NCI-H1930 (cell line): ENCODE measurements at places on chromosomes 2 and 18.

GRCh38 chr2:117126656-117127055 lies 687.8 kb upstream of the DDX18 start:
- no peak for DNase-seq

- DNase-seq, result no peak
Measured at GRCh38 chr2:12688091-12688490, 28.6 kb upstream of the TRIB2 start.

DNA sequence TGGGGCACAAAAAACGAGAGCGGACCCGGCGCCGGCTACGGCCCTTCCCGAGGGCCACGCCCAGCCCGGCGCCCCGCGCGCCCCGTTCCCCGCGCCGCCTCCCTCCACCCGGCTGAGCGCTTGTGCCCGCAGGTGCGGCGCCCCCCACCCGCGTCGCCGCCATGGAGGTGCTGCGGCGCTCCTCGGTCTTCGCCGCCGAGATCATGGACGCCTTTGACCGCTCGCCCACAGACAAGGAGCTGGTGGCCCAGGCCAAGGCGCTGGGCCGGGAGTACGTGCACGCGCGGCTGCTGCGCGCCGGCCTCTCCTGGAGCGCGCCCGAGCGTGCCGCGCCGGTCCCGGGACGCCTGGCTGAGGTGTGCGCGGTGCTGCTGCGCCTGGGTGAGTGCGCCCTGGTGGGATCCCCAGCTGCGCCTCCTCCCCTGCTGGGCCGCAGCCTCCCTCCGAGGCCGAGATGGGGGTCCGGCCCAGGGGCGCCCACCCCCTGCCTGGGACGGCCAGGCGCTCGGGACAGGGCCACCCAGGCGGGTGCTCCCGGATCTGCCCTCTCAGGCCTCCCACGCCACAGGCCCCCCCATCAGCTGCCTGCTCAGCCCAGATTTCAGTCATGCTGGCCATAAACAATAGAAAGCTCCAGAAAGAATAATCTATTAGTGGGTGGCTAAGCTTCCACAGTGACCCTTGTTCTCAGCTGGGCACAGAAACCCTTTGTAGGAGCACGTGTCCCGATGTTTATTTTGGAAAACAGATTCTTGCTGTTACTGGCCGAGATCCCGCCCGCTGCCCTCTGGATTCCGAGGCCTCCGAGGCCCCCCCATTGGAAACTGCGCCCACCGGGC lies 997 bp downstream of the BOK start:
- no peak for DNase-seq

GRCh38 chr2:221572821-221573429 lies 821 bp upstream of the EPHA4 start:
- DNase-seq, result peak; percentile 28

GRCh38 chr2:134774786-134775641 lies 56.2 kb upstream of the TMEM163 start:
- peak; percentile 15 for DNase-seq

DNA sequence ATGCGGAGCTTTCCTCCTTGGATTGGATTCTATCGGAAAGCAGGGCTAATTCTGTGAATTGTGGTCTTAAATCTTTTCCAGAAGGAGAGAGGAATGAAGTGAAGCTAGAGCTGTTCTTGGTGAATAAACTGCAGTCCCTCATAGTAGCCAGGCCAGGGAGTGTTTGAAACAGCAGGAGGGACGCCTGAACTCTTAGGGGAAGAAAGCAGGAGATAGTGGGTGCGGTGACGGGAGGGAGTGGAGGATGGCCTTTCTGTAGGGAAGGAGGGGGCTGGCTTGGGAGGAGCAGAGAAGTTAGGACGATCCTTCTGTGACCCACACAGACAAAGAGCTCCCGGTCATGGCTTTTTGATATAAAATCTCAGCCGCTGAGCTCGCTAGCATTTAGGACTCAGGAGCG lies 47.5 kb upstream of the KCNF1 start:
- no peak for DNase-seq

- no peak for DNase-seq
Measured at GRCh38 chr2:240244543-240244942, 104.1 kb upstream of the OTOS start.

DNA sequence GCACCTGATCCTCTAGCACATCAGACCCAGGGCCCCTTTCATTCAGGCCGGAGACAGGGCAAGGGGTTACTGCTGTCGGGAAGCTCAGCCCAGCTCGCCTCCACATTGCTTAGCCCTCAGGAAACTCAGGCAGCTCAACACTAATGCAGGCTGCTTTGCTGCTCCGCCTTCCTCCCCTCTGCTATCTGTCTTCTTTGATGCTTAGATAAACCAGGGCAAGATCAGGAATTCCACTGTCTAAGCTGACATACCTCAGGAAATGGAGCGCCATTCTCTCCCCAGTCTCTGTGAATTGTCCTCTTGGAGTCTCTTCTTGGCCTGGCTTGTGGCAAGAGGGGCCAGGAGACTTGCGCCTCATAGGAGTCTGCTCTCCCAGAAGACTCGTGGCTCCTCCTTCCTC lies 25.5 kb upstream of the EXOC6B start:
- no peak for DNase-seq

- DNase-seq, result no peak
Measured at GRCh38 chr2:240390091-240391073, 45.1 kb upstream of the GPC1 start.

DNA sequence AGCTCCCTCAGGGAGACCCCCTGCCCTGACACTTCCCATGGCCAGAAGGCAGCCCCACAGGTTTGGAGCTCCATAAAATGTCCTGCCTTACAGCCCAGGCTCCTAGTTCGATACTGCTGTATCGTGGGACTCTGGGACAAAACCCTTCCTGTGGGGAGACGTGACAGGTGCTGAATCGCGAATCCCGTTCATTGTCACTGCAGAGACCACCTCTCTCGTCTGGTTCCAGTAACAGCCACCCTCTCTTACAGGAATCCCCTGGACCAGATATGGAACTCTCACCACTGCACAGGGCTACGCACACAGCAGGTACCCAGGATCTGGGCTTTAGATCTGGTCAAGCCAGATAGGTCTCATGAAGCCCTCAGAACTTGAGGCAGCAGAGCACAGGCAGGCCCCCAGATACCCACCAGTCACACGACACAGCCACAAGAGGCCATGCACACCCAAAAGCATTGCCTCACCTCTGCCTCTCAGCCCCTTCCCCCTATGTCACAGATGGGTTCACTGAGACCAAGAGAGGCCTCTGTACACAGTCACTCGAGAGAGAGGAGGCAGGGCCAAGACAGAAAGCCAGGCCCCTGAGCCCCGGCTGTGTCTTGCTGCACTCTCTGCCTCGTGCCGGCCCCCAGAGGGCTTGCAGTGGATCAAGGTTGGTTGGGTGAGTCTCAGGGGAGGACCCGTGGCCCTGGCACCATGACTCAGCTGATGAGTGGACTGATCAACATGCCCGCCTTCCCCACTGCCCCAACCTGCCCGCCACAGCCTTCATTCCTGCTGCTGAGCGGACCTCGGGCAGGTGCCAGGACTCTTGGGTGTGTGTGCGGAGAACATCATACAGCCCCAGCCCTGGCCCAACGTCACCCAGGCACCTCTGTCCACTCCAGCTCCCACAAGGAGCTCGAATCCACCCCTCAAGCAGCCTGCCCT lies 7.6 kb downstream of the SDC1 start:
- no peak for DNase-seq

GRCh38 chr18:79489899-79490625 lies 94.3 kb downstream of the NFATC1 start:
- DNase-seq, result no peak

- DNase-seq, result no peak
Measured at GRCh38 chr18:13629841-13630715, 96.3 kb downstream of the FAM210A start.

- no peak for DNase-seq
Measured at GRCh38 chr18:456361-457139, 44.0 kb downstream of the COLEC12 start.

GRCh38 chr18:48132797-48133655 lies 202.6 kb upstream of the SMAD2 start:
- peak; percentile 55 for DNase-seq

DNA sequence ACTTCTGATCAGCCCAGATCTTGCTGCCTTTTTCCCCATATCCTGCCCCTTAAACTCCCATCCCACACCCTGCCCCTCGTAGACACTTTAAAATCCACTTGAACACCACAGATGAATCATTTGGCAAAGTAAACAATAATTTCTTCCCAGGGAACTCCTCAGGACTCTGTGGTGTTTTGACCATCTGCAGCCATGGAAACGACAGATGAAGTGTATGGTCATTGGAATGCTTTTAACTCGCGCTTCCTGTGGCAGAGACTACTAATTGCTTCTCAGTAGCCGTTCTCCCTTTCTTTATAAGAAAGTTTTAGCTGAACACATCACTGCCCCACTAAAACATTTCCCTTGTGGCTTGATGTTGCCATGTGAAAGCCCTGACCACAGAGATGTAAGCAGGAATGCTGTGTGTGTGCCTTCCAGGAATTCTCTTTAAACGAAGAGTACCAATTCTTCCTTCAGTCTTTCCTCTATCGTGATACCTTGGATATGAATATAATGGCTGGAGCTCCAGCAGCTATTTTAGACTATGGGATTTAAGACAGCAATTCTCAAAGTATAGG lies 92.7 kb upstream of the PARD3B start:
- no peak for DNase-seq

GRCh38 chr18:54360406-54360805 lies 2.7 kb downstream of the C18orf54 start:
- DNase-seq, result no peak

DNA sequence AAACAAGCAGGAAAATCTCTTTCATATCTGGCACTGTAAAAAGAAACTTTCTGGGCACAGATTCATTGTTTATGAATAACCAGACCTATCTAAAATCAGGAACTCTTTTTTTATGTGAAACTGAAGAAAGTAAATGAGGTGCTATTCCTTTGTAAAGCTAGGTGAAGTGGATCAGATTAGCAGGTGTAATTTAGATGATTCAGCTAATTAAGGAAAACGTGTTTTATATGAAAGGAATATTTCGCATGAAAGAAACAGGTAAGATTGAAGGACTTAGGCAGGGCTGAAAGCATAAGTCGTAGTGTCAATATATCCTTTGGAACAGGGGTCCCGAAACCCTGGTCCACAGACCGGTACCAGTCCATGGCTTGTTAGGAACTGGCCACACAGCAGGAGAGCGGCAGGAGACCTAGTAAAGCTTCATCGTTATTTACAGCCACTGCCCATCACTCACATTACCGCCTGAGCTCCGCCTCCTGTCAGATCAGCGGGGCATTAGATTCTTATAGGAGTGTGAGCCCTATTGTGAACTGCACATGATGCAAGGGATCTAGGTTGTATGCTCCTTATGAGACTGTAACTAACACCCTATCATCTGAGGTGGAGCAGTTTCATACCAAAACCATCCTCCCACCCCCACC lies 20.3 kb upstream of the XIRP2 start:
- DNase-seq, result no peak

GRCh38 chr2:130372833-130373807 lies 17.3 kb downstream of the PTPN18 start:
- no peak for DNase-seq

GRCh38 chr18:3758531-3758930 lies 308.6 kb downstream of the TGIF1 start:
- DNase-seq, result no peak

- DNase-seq, result no peak
Measured at GRCh38 chr2:16375351-16375750, 290.3 kb downstream of the CYRIA start.

DNA sequence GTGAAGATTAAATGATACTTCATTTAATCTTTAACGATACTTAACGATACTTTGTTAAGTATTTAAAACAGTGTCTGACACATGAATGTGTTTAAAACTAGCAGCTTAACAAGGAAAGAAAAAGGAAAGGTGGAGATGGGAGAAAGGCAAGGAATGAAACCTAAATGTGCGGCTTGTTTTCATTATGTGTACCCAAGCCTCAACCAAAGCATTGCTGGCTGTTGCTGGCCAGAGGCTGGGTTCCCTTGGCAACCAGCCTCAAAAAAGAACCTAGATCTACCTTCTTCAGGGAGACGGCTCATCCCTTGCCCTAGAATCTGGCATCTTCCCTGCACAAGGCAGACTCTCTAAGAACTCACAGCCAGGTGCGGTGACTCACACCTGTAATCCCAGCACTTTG lies 13.8 kb upstream of the PCBP1 start:
- DNase-seq, result no peak

GRCh38 chr2:10584843-10585475 lies 104.8 kb downstream of the NOL10 start:
- no peak for DNase-seq

DNA sequence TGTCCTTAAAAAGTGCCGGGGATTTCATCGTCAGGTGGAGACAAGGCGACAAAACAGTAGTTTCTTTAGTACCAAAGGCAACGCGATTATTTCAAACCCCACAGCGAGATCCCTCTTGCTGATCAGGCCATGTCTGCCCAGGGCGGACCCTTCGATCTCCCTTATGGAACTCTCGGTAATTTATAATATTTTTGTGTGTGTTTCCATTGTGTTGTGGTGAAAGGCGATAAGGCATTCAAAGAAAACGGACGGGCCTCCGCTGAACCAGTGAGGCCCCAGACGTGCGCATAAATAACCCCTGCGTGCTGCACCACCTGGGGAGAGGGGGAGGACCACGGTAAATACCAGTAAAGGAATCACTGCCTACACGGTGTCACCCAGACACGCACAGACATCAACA lies 1.4 kb upstream of the GAD1 start:
- DNase-seq, result peak; percentile 66

DNA sequence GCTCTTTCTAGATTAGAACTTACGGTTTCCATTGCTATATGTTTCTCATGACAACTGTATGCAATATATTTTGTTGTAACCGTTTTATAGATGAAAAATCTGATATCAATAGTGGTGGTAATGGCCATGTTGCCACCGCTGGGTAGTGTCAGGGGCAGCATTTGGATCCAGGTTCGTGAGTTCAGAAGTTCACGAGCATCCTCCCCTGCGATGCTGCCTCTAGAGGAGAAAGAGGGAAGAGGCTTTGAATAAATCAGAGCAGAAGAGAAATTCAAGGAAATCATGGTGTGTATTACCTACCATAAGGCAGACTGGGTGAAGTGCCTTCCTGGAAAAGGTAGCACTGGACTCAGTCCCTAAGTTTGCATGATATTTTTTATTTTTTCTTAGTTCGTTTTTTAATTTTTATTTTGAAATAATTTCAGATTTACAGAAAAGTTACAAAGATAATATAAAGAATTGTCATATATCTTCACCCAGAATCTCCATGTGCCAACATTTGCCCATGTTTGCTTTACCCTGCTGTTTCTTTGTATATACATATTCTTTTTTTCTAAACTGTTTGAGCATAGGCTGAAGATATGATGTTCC lies 3.3 kb upstream of the ZBTB7C start:
- peak; percentile 41 for DNase-seq

DNA sequence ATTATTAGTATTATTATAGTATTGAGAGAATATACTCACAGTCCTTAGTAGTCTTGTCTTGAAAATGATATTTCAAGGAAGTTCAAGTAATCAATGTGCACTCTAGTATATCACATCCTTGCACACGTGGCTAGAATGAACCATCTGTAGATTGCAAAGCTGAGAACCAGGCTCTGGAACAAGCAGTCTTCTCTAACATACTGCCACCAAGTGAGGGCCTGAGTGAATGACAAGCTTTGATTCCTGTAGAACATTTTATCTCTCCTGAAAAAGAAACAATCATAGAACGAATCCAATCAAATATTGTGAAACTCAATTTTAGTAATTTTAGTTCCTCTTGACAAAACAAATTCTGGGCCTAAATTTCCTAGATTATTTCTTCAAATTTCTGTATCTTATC lies 55.3 kb upstream of the SULT1C3 start:
- DNase-seq, result no peak
